Hindlimb muscle (tissue), 1 donor: ENCODE measurements at places on chromosomes 6 and 20. TPM values are rescaled to one million over a fixed set of nuclear protein-coding genes. Genes with fewer than 3 reads are reported as not detected.

DNA sequence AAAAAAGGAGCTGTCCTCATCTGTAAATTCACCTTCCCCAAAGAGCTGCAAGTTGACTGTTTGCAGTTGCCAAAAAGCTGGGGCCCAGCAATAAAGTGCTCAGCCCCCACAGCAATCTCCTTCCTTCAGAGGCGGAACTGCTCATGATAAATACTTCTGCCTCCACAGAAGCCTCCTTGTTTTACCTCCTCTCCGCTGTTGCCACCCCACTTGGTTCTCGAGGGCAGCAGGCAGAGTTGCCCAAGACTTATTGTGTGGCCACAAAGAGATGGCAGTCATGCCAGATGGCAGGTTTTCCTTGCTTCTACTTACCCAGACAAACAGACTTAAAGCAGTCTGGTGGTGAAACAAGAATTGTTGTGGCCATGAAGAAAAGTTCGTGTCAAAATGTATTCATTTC lies 66.3 kb downstream of the SLX4IP start:
- no peak for DNase-seq

- no peak for DNase-seq
These were observed 195.7 kb upstream of the SASH1 start for GRCh38 chr6:148146717-148147462.

- no peak for DNase-seq
These were observed 279.6 kb downstream of the ESR1 start for GRCh38 chr6:152087096-152087495.

- DNase-seq = no peak
These were observed 28.9 kb downstream of the PREP start for GRCh38 chr6:105374010-105374420.

DNA sequence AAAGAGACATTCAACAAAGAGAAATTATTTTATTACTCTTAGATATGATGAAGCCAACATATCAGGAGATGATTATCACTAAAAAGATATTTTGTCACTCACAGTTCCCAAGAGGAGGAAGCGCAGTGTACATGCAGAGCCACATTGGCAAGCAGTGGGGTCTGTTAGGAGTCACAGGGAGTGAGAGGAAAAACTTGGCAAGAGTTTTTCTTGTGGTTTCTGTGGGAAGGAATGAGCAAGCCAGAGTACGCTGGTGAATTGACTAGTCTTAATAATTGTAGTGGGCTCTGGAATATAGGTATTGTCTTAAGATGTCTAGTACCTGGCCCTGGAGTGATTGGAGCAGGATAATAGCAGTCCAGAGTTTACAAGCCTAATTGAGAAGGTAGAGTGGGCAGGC lies 1095.2 kb downstream of the GRIK2 start:
- DNase-seq = no peak

TFAP2D gene
- not detected for polyA plus RNA-seq

PPIL1 gene
- polyA plus RNA-seq = 28.8 TPM

PPP1R16B gene
- 3.7 TPM for polyA plus RNA-seq
